ENCODE measurements at places on chromosomes 5 and 9.

DNA sequence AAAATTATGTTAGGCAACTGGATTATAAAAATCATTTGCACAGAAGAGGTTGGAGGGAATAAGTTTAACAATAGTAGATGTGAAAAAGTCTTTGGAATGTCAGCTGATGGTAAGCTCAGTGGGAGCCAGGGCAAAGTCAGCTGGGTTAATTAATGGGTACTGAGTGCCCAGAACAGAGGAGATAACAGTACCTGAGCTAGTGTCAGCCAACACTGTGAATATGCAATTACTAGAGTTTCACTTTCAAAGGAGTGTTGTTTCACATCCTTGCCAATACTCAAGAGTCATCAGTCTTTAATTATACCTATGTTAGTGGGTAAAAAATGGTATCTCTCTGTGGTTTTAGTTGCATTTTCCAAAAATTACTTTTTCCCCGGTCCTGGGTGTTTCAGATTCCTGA lies 135.1 kb downstream of the KIF4B start:
- no peak for DNase-seq

- DNase-seq: peak; percentile 14
Observed at GRCh38 chr9:2158111-2158610, 143.0 kb downstream of the SMARCA2 start.

- DNase-seq: no peak
Observed at GRCh38 chr5:154714266-154714986, 40.8 kb upstream of the LARP1 start.

GRCh38 chr9:130265431-130266235 lies at the start of gene HMCN2:
TSS of gene HMCN2 (plus strand) at chr9:130265760. CDS start at chr9:130265879, 119 bp downstream.
- DNase-seq: no peak

GRCh38 chr5:41893074-41893851 lies 10.9 kb upstream of the RIMOC1 start:
- DNase-seq: no peak

DNA sequence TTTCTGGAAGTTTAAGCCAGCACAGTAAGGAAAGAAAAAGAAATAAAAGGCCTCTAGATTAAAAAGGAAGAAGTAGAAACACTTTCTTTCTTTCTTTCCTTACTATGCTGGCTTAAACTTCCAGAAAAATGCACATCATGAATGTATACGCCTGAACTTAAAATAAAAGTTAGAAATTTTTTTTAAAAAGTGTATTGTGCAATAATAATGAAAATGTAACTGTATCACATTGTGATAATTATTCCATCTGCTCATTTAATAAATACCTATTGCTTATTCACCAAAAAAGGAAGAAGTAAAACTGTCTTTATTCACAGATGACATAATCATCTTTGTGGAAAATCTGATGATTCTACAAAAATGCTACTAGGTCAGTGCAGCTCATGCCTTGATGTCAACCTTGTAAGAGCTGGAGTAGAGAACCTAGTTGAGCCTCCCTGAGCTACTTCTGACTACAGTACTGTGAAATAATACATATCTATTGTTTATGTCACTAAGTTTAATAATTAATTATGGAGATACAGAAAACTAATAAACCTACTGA lies 49.4 kb downstream of the MCTP1 start:
- DNase-seq: no peak

- no peak for DNase-seq
Observed at GRCh38 chr5:122584411-122585300, 190.2 kb upstream of the SNX2 start.

- peak; percentile 95 for DNase-seq
Observed at GRCh38 chr5:141747152-141748141, 65.4 kb upstream of the ARAP3 start.

DNA sequence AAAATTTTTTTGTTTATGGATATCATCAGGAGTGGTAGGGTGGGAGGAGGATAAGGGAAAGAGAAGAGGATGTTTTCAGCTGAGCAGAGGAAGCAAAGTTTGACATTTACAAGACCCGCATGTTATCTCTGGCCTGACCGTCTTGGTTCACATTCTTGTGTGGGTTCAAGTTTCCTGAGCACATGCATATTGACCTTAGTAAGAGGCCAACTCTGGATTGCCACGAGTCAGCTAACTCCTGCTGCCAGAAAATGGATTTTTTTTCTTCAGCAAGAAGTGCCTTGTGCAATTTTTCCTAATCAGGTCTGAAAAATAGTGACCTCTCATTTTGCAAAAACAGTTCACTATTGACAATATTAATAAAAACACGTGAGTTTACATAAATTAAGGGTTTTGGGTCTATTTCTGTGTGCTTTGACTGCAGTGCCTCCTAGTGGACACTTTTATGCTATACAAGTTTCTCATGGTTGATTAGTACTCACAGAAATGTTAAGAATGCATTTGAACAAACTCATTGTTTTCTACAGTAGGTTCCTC lies 27.1 kb upstream of the BASP1 start:
- DNase-seq: peak; percentile 26

DNA sequence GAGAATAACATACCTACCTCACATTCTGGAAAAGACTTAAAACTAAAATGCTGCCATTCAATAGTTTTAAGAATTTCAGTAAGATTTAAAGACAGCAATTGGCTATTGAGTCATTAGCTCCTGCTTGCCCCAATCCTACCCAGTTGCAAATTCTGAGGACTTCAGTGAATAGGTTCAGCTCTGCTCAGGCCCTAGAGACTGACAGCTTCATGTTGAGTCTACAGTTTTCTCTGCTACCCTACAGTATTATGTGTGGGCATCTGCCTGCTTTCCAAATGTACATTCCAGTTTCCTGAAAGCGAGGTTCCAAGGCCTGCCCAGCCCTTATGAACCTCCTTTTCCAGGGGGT lies 61.5 kb downstream of the ARSB start:
- DNase-seq: no peak

GRCh38 chr9:94100152-94100879 lies 16.1 kb downstream of the PTPDC1 start:
- DNase-seq: no peak

DNA sequence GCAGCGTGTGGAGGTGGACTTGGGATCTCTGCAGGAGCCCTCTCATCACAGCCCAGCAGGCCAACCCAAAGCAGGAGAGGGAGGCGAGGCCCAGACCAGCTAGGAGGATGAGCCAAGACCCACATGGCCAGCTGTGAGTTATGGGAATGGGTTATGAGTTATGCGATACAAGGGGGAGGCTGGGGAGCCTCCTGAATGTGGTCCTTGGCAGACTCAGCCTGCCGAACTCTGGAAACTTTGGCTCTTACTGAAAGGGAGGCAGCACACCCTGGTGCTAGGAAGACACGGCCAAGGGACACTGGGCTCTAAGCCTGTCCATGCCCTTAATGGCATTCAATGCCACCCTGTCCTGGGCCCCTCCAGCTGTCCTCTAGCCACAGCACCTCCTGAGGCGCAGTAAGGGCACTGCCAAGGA lies 7.7 kb upstream of the VAV2 start:
- DNase-seq: no peak

- DNase-seq: no peak
Observed at GRCh38 chr9:138105123-138105415, 227.5 kb downstream of the CACNA1B start.

GRCh38 chr5:61362796-61363368 lies 30.8 kb downstream of the ZSWIM6 start:
- no peak for DNase-seq

GRCh38 chr5:44398382-44398781 lies 9.2 kb upstream of the FGF10 start:
- DNase-seq: no peak

- DNase-seq: no peak
Observed at GRCh38 chr9:127109212-127109711, 13.2 kb downstream of the ANGPTL2 start.

DNA sequence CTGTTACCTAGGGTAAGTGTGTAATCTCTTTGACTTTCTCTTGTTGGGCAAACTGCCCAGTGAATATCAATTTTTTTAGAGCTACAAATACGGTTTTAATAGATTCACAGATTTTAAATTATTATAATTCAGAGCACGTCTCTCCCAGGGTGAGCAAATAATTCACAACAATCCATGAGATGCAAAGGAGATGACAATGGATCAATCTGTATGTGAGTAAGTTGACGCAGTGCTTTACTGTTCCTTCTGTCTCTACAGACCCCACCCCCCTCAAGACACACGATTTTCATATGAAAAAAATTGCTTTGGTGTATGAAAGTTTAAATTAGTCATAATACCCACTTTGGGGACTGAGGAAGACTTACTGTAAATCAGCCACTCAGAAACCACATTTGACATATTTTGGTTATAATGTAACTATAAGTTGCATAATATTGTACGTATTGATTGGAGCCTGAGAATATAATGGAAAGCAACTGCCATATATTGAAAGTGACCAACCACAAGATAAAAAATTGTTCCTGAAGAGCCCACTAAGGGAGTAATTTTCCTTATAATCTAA lies 201.7 kb downstream of the BNC2 start:
- DNase-seq: no peak

GRCh38 chr9:108048406-108049025 lies 558.9 kb upstream of the KLF4 start:
- DNase-seq: no peak

DNA sequence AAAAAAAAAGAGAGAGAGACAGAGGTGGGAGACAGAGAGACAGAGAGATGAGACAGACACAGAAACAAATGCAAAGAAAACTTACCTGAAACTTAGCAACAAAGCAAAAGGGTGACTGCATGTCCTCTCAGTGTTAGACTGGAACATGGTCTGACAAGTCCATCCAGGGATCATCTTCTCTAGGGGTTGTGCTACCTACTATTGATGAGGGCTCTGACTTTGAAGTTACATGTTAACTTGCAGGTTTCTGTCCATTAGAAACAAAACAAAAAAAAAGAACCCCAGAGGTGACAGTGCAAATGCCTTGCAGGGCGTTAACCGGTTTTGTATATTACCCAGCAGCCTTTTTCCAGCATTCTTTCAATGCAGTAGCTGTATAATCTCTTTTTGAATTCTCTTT lies 13.6 kb upstream of the SPARC start:
- no peak for DNase-seq

GRCh38 chr5:87754009-87754757 lies 341.5 kb upstream of the CCNH start:
- no peak for DNase-seq

DNA sequence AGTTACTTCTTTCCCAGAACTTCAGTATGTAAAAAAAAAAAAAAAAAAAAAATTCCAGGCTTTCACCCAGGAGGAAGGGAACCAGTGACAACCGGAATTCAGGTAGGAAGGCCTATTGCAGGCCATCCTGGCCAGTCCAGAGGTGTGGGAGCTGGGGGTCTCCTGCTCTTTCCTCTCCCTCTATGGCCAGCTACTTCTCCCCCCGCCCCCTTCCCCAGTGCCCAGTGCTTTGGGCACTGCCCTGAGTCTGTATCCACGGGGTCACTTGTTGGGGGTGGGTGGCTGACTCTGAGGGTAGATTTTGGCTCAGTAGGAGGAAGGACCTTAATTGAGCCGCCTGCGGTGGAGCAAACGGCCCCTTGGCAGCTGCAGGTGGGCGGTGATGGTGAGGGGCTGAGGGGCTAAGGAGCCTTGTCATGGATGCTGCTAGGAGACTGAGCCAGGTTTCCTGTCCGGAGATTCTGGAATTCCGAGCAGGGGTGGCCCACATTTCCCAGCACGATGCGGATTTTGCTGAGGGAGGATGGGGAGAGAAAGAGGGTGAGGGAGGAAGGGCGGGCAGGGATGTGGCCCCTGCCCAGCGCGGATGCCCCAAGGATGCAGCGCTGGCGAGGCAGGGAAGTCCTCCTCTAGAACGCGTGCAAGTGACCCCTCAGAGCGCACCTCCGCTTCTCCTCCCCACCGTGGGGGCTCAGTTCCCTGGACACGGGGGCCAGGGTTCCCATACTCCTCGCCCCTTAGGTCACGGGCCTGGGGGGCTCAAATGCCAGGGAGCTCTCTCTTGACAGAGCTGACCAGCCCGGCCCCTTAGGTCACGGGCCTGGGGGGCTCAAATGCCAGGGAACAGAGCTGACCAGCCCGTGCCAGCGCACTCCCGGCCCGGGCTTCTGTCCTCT lies 1.2 kb upstream of the PHF2 start:
- peak; percentile 86 for DNase-seq

DNA sequence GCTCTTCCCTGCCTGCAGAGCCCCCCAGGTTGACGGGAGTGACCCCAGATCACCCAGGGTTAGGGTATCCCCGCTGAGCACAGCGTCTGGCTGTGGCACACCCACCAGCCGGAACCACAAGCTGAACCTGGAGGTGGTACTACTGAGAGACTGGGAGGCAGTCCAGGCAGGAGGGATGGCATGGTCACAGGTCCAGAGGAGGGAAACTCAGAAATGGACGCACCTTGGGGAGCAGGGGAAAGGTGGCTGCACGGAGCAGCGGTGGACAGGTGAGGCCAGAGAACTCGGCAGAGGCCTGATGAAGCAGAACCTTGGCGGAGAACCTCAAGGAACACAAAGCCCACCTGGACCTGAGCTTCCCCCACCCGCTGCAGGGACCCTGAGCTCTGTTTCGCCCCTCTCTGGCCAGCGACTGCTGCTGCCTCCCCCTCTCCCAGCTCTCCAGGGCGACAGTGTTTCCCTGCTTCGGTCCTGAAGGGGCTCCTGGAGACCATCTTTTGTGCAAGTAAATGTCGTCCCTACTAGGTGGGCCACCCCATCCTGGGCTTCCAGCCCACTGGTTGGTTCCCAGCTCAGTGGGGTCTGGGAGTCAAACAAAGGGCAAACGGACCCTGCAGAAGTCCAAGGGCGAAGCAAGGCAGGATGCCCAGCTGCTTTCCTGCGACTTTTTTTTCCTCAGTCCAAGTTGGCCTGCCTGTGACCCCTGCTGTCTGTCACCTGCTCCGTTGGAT lies 845 bp downstream of the ADGRD2 start:
- DNase-seq: no peak

- no peak for DNase-seq
Observed at GRCh38 chr5:150377964-150378694, 20.6 kb downstream of the TCOF1 start.

DNA sequence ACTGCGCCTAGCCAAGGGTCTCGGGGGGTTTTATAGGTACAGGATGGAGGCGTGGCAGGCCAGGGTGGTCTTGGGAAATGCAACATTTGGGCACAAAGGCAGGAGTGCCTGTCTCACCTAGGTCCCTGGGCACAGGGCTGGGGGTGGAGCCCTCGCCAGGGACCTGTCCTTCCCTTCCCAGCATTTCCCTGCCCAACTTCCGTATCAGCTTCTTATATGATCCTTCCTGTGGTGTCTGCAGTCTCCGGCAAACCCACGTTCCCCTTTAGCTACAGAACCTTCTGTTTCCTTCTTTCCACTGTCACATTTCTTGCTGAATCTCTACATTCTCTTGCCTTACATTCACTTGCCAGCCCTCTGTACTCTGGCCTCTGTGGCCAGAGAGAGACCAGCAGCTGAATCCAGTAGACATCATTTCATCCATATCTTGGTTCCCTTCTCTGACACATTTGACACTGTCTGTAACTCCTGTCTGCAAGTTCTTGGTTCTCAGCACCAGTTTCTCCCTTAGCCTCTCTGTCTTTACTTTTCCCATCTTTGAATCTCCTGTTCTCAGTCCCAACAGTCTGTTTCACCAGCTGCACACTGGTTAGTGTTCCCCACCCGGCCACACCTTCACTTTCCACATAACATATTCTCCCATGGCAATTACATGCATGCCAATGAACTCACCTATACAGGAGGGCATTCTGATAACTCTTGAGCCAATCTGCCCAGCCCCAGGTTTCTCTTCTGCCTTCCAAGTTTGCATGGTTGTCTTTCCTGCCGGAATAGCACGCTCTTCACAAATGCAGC lies 134.7 kb upstream of the ZNF608 start:
- DNase-seq: no peak

- no peak for DNase-seq
Observed at GRCh38 chr9:97283768-97284167, 23.7 kb upstream of the CCDC180 start.
